Heart right ventricle (tissue), 16 donors: ENCODE measurements at places on chromosomes 5 and 9. TPM values are rescaled to one million over a fixed set of nuclear protein-coding genes. Genes with fewer than 3 reads are reported as not detected.

The GMCL2 gene
- total RNA-seq: not detected

The RBM27 gene
- total RNA-seq: 20.2 TPM

The PCDHA2 gene
- total RNA-seq: not detected

The SPINK7 gene
- total RNA-seq: not detected

The OR1Q1 gene
- not detected for total RNA-seq

The BARX1 gene
- not detected for total RNA-seq

The INSL4 gene
- total RNA-seq: not detected

The TPD52L3 gene
- total RNA-seq: not detected

The NPDC1 gene
- total RNA-seq: 52.1 TPM

The ANKS6 gene
- total RNA-seq: 3.9 TPM

The EGFL7 gene
- 101 TPM for total RNA-seq

The PTGDS gene
- total RNA-seq: 3,309 TPM

The ECSCR gene
- total RNA-seq: 17.5 TPM

The LIFR gene
- total RNA-seq: 46.8 TPM

The RNF183 gene
- not detected for total RNA-seq

The AP3S1 gene
- 39.2 TPM for total RNA-seq

The NRG2 gene
- 2.4 TPM for total RNA-seq

The GPX3 gene
- total RNA-seq: 684 TPM

The COL5A1 gene
- 16.3 TPM for total RNA-seq

The BRINP1 gene
- total RNA-seq: 0.26 TPM

The GARIN3 gene
- not detected for total RNA-seq

The APC gene
- 39.8 TPM for total RNA-seq

The ZFP37 gene
- 0.67 TPM for total RNA-seq

The NOXA1 gene
- 3.1 TPM for total RNA-seq

The SPINK1 gene
- total RNA-seq: 1.8 TPM

The GNA14 gene
- total RNA-seq: 1.7 TPM

The AGXT2 gene
- not detected for total RNA-seq

The CER1 gene
- not detected for total RNA-seq

The HABP4 gene
- total RNA-seq: 30.2 TPM

The PCDHGB5 gene
- 8.3 TPM for total RNA-seq

The SLC27A6 gene
- 85.2 TPM for total RNA-seq

The C5 gene
- 0.51 TPM for total RNA-seq

The CD274 gene
- 14.9 TPM for total RNA-seq
